ENCODE measurements at places on chromosomes 6 and 20.

- no peak for DNase-seq
Measured at GRCh38 chr20:47956268-47956995, 171.2 kb upstream of the SULF2 start.

- no peak for DNase-seq
Measured at GRCh38 chr6:73514746-73515110, 6.1 kb downstream of the EEF1A1 start.

DNA sequence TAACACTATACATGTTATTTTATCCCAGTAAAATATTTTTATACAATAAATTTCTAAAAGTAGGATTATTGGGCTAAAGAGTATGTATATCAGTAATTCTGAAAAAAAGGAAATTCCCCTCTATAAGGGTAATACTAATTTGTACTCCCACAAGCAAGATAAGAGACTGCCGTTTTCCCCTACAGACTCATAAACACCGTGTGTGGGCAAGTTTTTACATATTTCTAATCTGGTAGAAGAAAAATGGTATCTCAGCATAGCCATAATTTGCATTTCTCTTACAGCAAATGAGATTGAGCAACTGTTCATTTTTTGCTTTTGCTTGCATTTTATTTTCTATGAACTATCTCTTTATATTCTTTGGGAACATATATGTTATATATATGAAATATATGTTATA is 26.0 kb upstream of the MYMX start:
- DNase-seq, result no peak

GRCh38 chr6:138503881-138504680 is 4.8 kb upstream of the NHSL1 start:
- no peak for DNase-seq

- DNase-seq, result no peak
Measured at GRCh38 chr6:100721256-100721655, 159.9 kb downstream of the ASCC3 start.

DNA sequence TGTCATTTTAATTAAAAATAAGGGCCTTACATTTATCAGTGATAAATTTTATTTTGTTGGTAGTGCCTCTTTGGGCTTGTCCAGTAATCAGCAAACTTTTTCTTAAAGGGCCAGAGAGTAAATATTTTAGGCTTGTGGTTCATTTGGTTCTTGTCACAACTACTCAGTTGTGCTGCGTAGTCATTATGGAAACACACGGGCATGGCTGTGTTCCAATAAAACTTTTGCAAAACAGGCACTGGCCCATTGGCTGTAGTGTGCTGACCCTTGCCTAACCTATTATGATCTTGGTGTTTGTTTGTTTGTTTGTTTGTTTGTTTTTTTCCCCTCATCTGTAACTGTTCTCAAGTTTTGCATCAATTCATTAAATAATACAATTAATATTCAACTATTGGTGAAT is 19.4 kb downstream of the TBPL1 start:
- no peak for DNase-seq

DNA sequence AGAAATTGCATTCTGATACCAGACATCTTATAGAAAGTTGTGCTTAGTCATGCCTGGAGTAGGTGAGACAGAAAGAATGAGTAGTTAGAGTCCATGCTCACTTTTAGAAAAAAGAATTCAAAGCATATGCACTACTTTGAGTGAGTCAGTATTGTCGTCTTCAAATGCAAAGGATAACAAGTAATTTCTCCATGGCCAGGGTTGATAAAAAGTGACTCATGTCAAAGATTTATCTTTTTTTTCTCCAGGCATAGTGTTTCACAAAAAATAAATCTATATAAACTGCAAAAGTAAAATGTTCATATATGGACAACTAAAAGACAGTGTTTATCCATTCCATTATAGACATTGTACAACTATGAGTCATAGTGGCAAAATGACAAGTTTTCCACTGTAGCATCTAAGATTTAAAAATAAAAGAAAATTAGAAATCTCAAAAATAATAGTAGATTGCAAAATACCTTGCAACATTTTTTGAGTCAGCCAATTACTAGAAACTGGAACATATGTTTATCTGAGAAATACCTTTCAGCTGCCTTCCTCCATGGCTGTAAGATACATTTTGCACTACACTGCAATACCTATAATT is 329.6 kb downstream of the GRIK2 start:
- DNase-seq, result no peak

DNA sequence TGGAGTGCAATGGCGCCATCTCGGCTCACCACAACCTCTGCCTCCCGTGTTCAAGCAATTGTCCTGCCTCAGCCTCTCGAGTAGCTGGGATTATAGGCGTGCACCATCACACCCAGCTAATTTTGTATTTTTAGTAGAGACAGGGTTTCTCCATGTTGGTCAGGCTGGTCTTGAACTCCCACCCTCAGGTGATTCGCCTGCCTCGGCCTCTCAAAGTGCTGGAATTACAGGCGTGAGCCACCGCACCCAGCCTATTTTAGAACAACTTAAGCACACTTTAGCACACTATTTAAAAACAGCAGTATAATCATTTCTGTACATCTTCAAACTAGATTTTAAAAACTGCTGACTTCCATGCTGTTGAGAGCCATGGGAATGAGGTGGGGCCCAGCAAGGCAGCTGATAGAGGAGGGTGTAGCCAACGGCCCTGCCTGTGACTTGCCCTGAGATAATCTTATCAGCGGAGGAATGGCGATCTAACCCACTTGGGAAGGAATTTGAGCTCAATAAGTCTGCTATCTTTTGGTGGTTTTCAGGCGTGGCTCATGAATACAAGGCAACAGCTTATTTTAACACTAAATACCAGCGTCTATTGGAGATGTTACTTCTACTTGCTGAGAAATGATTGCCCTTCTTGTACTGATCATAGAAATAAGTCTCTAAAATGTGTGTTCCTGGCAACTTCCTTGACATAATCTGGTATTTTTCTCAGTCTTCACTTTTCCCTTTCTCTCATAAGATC is 12.1 kb downstream of the ZDHHC14 start:
- no peak for DNase-seq

DNA sequence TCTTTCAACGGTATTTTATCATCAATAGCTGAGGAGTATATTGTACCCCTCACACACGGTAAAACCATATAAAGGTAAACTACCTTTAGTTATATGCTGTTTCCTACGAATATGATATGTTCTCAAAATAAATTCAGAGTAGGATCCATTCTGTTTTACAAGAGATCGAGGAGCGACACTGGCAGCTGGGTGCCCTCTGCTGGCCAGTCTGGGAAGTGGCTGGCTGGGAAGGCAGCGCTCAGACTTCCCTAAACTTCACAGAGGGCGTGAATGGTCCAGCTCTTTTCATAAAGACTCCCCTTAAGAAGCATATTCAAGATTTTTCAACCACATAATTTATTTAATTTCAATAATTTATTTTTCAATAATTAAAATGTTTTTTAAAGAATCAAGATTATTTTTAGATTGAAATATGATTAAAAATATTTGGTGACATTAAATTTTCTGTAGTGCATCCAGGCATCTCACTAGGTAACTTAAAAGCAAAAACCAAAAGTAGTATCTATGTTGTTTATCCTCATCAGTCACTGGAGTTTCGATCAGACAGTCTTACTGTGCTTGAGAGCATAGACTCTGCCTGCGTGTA is 187.5 kb upstream of the PDE10A start:
- peak; percentile 57 for DNase-seq

DNA sequence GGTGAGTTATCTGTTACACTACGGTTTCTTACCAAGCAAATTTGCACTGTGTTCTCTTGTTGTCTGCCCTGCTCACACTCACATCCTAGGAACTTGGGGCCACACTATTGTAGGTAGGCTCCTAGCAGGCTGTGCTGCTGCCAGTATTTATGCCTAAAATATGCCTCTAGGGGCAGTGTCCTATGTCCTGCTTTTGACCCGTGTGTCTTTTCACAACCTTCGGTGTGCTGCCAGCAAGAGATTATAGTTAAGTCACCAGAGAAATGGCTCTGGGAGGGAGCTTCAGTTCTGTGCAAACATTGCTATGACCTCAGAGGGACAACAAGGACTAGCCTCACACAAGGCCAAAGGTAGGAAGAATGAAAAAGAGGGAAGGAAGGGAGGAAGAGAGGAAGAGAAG is 8.9 kb upstream of the TAAR5 start:
- no peak for DNase-seq

DNA sequence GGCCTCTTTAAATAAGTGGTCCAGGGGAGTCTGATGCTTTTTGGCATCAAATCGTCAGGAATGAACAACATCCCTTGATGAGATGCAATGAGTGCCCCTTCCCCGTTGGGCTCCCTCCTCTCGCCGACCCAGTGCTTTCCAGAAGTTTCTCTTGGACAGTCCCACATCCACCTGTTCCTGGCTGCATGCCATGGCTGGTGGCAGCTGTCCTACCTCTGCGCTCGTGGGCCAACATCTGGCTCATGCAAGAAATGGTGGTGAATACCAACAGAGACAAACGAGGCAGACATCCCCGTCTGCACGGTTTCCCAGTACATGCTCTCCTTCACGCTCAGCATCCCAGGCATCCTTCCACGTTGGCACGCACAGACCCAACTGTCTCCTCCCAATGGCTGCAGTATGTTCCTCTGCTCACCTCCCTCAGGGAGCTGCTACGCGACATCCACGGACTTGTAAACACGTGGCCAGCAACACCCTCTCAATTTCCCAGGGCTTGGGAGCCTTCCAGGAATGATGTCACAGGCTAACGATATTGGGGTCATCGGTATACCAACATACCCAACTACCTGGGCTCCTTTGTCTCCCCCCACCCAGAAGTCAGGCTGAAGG is 37.5 kb downstream of the PPP1R3G start:
- DNase-seq, result no peak

GRCh38 chr20:55166063-55166462 is 690.7 kb downstream of the DOK5 start:
- no peak for DNase-seq

- no peak for DNase-seq
Measured at GRCh38 chr20:3406481-3407039, 909 bp downstream of the DNAAF9 start.

- DNase-seq, result peak; percentile 65
Measured at GRCh38 chr6:5851261-5851757, 155.4 kb downstream of the NRN1 start.

DNA sequence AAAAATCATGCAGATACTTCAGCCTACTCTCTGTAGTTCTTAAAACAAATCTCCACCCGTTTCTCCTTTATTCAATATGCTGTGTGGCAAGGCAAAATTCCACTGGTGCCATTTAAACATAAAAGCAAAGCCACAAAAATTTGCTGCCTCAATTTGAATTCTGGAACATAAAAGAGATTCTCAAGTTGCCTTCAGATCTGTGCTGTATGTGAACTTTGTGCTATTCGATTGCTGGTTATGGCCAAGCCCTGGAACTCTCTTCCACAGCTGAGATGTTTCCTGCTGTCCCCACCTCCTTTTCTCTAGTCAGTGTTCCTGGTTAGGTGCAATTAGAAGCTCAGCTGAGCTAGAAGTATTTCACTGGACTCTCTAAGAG is 395.3 kb upstream of the BTBD3 start:
- no peak for DNase-seq

DNA sequence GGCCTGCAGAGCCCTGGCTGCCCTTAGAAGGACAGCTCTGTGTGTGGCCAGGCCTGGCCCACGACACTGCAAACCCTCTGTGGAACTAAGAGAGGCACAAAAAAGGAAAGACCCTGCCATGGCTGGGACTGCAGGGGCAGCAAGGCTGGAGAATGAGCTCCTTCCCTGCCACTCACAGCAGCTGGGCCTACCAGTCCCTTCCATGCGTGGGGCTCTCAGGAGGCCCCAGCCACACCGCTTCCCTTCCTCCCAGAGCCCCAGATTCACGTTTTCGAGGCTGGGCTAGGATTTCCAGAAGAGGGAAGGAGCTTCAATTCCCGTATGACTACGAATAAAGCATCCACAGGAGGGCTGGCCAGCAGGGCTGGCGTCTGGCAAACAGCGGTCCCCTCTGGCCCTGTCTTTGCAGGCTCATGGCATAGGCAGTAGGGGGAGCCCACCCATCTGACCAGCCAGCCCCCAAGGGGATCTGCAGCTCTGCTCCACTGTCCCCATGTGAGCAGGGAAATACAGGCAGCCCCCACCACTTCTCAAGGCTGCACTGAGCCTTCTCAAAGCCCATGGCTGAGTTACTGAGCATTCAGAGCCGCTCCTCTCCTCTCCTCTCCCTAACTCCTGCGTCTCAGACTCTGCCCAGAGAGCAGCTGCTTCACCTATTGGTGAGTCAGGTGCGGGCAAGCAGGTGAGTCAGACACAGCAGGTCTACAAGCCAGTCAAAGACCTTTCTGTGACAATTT is 53.1 kb downstream of the NINL start:
- DNase-seq, result no peak

DNA sequence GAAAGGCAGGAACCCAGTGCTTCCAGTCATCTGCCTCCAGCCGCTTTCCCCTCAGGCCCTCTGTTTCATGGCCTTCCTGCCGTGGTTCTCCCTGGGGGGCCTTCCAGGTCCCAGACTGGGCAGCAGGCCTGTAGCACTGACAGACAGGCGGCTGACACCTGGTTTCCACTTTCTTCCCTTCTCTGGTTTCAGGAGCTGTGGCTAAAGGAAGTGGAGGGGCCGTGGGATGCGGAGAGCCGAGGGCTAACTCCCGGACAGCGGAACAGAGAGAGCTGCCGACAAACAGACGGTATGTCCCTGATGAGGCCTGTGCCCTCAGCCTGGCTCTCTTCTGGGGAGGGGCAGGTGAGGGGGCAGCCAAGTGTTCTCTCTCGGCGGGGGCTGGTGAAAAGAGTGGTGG is 12.5 kb downstream of the LRRC73 start:
- no peak for DNase-seq

DNA sequence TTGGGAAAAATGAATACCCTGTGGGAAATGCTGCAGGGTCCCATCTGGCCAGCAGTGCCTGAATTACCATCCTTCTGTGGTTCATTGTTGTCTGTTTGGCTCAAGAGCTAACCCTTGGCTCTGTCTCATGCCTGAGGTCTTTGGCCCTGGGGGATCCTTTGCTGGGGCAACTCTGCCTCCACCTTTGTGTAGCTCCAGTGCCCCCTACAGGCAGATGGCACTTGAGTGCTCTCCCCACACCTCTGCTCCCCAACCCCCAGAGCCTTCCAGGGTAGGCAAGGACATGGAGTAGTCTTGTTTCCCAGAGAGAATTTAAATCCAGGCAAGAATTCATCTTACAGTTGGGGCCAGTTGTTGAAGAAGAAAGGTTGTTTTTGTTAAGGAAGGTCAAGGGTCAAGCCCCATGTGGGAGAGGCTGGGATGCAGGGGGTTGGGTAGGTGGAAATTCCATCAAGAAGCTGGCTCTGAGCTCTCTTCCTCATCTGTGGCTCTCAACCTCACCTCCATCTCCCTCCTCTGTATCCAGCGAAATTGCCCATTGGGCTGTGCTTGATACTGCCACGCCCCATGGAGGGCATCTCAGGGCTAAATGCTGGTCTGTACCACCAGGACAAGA is 44.2 kb downstream of the ZNF831 start:
- DNase-seq, result peak; percentile 66

GRCh38 chr6:149387779-149388512 is 12.1 kb upstream of the SUMO4 start:
- no peak for DNase-seq

DNA sequence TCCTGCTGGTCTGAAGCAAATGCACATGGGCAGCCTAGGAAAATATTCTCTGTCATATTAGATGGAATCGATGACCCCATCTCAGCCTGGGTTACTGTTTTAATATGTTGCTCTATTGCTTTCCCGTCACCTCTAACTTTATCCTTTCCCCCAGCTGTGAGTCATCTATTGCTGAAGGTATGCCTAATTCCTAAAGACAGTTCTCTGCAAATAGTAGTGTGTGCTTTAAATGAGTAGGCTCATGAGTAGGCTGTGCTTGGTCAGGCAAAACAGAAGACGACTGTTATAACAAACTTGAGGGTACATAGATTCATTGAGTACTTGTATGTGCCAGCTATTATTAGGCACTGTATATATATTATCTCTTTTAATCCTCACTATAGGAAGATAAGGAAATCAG is 47.2 kb downstream of the CTNNBL1 start:
- DNase-seq, result no peak
